Activated T-cell treated with anti-CD3 and anti-CD28 coated beads, Interleukin-2, amount 50 U/mL, for 48 hours (primary cell): ENCODE measurements at places on chromosomes 7 and 10.

GRCh38 chr10:71743089-71743838 lies 23.7 kb upstream of the C10orf105 start:
- no peak for DNase-seq

DNA sequence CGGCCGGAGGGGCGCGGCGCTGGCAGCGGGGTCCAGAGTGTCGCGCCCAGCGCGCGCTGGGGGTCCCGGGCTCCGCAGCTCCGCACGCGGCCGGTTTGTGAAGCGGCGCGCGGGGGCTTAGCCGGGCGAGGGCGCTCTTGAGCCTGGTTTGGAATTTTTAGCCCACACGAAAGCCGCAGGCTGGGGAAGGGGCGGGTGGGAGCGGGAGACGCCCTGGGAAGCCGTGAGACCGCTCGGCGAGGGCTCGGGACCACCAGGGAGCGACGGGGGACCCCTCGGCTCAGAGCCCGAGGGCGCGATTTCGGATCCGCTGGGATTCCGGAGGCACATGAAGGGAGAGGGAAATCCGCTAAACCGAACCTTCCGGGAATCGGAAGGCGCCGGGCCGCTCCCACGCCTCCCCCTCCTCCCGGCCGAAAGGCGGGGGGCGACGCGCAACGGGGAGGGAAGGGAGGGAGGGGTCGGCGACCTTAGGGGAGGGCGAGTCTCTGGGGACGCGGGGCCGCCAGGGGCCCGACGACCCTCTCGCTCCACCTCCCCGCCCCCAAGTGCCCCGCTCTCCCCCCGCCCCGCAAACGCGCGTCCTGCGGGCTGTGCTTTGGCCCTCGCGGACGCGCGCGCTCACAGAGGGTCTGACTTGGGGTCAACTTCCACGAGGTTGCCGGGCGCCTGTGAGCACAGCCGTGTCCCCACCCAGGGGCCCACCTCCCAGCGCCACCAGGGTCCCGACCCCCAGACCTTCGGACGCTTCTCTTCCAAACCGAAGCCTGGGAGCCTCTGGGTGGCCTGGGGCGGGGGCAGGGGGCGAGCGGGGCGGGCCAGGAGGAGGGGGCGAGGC lies 5.1 kb upstream of the ELFN1 start:
- DNase-seq: peak; percentile 76

DNA sequence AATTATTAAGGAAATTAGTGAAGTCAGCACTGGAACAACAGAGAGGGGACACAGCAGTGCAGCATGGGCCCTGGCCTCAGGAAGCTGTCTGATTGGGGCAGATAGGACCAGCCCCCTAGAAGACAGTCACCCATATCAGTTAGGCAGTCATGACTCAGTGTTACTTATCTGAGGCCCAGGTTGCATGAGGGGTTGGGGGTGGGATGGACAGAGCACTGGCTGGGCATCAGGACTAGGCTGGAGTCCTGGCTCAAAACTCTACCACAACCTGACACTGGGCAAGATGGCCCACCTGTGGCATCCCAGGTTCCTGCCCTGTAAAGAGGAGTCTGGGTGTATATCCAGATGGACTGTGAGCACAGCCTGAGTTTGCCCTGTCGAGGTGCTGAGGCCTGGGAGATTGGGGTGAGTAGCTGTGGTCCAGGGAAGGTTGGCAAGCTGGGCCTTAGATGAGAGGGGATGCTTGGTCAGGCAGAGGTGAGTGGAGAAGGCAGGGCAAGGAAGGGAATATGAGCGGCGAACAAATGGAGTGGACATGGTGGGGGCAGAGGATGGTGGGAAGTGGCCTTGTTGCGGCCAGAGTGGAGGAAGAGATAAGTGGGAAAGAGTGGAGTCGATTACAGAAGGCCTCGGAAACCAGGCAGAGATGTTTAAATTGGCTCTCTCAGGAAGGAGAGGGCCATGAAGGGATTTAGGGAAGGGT lies 37.5 kb downstream of the HK1 start:
- DNase-seq: no peak

GRCh38 chr10:1360011-1360557 lies 303.9 kb downstream of the WDR37 start:
- peak; percentile 29 for DNase-seq

GRCh38 chr10:46296641-46297141 lies 9.9 kb downstream of the ANTXRL start:
- peak; percentile 13 for DNase-seq

DNA sequence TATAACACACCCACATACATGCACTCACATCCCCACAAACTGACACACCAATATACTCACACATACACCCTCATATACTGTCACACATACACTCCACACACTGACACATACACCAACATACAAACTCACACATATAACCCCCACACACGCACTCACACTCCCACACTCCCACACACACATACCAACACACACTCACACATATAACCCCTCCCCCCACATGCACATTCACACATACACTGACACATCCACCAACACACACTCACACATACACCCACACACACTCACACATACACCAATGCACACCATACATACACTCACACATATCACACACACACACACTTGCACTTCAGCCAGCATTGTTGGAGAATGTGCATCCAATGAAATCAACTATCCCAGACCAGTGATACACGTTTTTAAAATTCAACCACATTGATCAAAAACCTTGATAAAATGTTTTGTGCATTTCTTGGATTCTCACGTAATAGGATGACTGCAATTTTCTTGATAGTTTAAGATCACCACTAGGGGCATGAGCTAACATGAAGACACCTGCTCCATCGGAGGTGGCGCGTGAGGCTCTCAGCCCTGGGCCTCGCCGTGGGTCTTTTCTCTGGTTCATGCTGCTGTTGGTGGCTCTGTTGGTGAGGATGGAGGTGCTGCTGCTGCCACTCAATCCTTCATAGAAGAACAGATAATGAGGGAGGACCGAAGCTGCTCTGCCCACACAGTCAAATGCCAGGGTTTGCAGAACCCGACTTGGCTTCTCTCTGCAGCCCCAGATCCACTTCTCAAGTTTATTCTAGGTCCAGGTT lies 32.1 kb upstream of the CHST15 start:
- no peak for DNase-seq

GRCh38 chr7:55521512-55521911 lies 50.8 kb downstream of the VOPP1 start:
- no peak for DNase-seq

DNA sequence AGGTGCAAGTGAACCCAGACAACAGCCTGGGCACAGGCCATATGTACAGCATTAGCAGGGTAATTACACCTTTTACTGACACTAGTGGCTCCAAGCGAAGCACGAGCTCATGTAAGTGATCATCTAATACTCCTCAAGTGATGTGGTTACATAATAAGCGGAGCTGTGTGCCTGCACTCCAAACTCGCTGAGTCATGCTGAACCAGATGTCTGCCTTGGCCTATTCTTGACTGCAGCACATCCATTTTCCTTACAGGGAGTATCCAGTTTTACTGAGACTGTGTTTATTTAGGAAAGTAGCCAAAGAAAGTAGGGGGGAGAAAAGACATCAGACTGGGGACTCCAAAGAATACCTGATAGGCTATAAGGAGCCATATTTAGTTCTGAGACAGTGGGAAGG lies 90.1 kb downstream of the GRM3 start:
- no peak for DNase-seq

DNA sequence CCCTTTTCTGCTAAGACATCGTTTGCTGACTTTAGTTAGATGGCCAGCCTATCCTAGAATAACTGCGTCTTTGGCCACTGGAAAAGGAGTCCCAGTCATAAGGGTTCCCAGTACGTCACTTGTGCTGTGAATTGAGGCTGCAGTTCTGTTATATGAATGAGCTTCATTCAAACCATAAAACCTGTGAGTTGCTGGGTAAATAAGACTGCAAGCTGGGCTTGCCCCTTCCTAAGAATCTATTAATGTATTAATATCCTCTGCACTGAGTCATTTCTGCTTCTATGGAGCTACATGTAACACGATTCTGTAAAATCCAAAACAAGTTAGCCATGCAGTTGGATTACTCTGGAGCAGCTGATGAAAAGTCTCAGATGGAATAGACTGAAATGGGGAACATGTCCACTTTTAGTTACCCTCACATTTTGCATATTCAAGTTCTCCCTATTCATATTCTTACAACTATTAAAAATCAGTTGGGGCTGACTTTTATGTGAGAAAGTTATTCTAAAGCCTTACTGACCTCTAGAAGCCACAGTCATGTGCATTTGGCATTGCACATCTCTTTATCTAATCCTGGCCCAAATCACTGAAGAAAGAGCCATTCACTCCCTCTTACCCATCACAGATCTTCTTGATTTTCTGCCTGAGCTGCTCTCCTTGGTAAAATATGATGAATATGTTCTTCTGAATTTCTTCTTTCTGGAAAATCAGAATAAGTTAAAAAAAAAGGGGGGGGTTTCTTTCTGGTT lies 41.8 kb upstream of the TMEM213 start:
- no peak for DNase-seq

- no peak for DNase-seq
Measured at GRCh38 chr7:118949031-118949430, 724.5 kb downstream of the ANKRD7 start.

DNA sequence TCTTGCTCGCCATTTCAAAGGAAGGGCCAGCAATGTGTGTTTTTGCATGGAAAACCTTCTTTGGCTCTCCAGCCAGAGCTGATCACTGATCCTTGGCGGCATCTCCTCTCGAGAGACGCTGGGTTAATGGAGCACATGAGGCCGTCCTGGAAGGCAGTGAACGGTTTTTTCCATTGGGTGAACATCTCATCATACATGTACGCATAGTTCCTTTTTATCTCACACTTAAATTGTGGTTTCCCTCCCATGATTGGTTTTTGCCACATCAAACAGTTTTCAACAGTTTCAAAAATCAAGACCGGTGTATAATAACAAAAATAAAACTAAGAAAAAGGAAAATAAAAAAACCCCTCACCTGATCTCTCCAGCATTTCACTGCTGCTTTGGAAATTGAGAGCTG lies 276.4 kb downstream of the TCF7L2 start:
- DNase-seq: peak; percentile 34
